COR-L47 (cell line): ENCODE measurements at places on chromosomes 13 and 19.

DNA sequence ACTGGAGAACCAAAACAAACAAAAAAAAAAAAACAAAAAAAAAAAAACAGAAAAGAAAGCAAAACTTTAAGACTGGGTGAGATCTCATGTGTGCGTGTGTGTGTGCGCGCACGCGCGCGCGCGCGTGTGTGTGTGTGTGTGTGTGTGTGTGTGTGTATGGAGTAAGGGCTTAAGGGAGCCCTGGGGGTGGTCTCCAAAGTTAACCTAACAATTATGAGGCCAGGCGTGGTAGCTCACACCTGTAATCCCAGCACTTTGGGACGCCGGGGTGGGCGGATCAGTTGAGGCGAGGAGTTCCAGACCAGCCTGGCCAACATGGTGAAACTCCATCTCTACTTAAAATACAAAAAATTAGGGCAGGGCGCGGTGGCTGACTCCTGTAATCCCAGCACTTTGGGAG, 46.7 kb downstream of the CYP4F22 start:
- DNase-seq: no peak

GRCh38 chr19:38773469-38774177, at the start of gene LGALS7:
TSS of gene LGALS7 (minus strand) at chr19:38773517. CDS start at chr19:38773492, 25 bp downstream.
- DNase-seq: no peak

DNA sequence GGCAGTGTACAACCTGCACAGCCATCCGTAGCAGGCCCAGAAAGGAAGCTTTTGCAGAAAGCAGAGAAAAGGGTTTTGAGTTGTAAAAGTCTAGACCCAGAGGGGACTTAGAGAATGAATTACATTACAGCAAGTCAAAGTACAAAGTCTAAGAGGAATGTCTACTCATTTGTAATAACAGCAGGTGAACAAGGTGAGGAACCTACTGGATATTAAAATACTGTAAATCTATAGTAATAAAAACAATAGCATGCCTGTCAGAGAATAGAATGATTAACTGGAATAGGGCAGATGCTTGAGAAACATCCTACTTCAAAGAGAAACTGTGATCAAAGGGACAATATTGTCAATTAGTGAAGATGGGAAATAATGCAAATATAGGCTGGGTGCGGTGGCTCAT, 18.3 kb upstream of the ZNF414 start:
- no peak for DNase-seq

- DNase-seq: no peak
Observed at GRCh38 chr13:109963960-109964563, 177.7 kb upstream of the IRS2 start.

- no peak for DNase-seq
Observed at GRCh38 chr19:57935731-57936130, 529 bp upstream of the ZNF418 start.

- no peak for DNase-seq
Observed at GRCh38 chr13:77554069-77554468, 18.6 kb downstream of the SCEL start.

DNA sequence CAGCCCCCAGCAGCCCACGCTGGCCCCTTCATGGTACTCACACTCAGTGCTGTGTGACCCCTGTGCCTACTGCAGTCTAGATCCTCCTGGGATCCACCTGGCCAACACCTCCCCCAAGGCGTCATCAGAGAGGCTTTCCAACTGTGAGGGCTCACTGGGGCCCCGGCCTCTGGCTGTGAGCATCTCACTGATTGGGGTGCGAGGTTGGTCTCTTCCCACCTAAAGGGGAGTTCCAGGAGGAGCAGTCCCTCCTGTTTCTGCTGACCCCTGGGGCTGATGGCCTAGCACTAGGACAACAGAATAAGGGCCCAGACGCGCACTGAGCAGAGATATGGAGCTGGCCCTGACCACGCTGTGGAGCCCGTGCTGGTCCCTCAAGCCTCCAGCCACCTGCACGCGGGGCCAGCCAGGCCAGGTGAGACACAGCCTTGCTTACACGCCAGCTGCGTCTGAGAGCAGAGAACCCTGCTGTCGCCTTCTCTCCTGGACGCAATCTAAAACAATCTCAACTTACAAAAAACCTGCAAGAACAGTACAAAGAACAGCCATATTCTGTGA, 32.2 kb downstream of the ELL start:
- DNase-seq: no peak

- DNase-seq: no peak
Observed at GRCh38 chr19:6500837-6501739, 1.0 kb downstream of the TUBB4A start.
